ENCODE measurements at places on chromosomes 3 and 15. TPM values are rescaled to one million over a fixed set of nuclear protein-coding genes. Genes with fewer than 3 reads are reported as not detected.

DNA sequence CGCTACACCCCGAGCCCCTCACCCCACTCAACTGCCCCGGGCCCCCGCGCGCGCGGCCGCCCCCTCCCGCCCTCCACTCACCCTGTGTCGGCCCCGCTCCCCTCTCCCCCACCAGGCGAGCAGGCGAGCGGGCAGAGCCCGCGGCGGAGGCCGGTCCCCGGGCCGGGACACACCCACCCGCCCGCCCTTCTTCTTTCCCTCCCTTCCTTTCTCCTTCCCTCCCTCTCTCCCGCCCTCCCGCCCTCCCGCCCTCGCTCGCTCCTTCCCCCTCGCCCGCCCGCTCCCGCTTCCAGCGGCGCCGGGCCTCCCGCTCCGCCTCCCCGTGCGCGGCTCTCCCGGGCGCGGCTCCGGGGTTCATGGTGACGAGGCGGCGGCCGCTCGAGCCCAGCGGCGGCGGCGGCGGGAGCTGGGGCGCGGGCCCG is at the start of gene CTDSPL:
Gene CTDSPL (plus strand): TSS at position 261 of the 422 bp plus-strand sequence. CDS start 320 bp downstream, outside the sequence.
- DNase-seq, result peak; percentile 16

DNA sequence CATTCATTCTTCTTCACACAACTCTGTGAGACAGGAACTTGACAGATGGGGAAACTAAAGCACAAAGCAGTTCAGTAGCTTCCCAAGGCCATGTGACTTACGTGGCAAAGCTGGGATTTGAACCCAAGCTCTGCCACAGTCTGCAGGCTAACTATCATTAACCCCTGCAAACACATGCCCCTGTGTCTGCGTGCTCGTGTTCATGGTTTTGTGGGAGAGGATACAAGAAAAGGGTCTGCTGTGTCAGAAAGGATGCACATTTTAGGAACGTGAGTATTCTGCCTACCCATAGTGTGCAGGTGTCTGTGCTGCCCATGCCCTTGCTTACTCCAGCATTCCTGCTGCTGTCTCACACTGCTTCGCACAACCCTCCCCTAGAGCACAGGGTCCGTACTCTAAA is 137.0 kb downstream of the CHDH start:
- no peak for DNase-seq

DNA sequence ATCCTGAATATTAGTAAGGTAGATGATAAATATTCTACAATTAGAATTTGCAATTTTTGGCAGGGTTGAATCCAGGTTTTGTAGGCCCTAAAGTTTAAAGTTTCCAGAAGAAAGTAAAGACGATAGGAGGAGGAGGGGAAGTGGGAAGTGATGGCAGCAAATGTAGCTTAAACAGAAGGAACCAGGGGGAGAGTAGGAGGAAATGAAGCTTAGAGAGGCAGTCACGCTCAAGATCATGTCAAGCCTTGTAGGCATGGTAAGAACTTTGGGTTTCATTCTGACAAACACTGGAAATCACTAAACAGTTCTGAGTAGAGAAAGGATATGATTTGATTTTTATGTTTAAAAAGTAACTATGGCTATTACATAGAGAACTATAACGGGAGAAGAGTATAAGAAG is 63.9 kb downstream of the NR2E3 start:
- no peak for DNase-seq

DNA sequence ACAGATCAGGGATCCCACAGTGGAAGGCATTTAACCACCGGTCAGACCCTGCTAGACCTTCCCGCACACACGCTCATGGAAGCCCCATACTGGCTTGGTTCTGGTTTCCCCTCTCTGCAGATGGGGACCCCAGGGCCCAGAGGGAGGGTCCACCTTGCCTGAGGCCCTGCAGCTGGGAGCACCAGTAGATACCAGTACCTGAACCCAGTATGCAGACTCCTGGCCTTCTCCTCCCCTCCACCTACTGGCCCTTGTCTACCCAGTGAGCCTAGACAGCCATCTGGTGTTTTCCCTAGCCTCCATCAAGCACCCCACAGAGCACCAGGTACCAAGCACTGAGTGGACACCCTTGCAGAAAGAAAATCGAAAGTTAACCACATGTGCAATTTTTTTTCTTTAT is 65.1 kb downstream of the MEGF11 start:
- DNase-seq, result no peak

RBM15B gene
- total RNA-seq, result 23.5 TPM

RASL12 gene
- total RNA-seq, result 0.36 TPM

Measured in astrocyte (in vitro differentiated cells and primary cell).